ENCODE measurements at places on chromosomes 13 and 19.

GRCh38 chr13:41032691-41033376, 13.7 kb upstream of the ELF1 start:
- DNase-seq = no peak

GRCh38 chr19:38547421-38547820, 70.3 kb downstream of the MAP4K1 start:
- DNase-seq = no peak

- no peak for DNase-seq
These were observed 167.5 kb upstream of the TSHZ3 start for GRCh38 chr19:31516756-31517155.

DNA sequence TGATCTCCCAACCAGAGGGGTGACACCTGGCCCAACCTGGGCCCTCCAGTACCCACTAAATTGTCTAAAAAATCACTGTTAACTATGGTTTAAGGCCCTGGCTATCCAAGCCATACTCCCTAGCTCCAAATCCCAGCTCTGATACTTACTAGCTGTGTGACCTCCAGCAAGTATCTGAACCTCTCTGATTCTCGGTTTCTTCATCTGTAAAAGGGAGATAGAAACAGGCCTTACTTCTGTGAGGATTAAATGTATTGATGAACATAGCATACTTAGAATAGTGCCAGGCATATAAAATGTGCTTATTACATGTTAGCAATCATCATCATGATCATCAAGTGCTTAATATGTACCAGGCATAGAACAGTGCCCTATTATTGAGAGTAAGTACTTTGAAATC, 4.7 kb downstream of the LRFN1 start:
- no peak for DNase-seq

DNA sequence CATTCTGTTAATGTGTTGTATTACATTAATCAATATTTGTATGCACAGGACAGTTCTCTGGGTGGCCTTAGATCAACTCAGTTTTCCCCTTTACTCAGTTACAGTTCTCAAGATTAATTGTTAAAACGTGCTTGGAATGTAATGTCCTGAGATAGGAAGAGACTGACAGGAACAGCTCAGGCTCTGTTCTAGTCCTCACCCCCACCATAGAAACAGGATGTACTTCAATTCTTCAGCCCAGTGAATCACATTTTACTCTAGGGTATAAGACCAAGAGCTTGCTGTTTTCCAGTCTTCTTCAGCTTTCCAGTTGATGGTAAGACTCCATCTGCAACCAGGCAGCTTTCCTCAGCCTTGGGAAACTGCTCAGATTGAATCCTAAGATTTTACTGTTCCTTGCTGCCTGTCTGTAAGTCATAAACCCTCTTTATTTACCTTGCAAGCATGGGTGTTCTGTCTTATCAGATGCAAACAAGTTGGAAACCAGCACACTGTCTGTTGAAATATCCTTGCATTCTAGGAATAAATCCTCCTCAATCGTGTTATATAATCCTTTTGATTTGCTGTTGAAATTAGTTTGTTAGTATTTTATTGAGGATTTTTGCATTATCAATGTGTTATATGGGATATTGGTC, 836.9 kb upstream of the PCDH9 start:
- no peak for DNase-seq

DNA sequence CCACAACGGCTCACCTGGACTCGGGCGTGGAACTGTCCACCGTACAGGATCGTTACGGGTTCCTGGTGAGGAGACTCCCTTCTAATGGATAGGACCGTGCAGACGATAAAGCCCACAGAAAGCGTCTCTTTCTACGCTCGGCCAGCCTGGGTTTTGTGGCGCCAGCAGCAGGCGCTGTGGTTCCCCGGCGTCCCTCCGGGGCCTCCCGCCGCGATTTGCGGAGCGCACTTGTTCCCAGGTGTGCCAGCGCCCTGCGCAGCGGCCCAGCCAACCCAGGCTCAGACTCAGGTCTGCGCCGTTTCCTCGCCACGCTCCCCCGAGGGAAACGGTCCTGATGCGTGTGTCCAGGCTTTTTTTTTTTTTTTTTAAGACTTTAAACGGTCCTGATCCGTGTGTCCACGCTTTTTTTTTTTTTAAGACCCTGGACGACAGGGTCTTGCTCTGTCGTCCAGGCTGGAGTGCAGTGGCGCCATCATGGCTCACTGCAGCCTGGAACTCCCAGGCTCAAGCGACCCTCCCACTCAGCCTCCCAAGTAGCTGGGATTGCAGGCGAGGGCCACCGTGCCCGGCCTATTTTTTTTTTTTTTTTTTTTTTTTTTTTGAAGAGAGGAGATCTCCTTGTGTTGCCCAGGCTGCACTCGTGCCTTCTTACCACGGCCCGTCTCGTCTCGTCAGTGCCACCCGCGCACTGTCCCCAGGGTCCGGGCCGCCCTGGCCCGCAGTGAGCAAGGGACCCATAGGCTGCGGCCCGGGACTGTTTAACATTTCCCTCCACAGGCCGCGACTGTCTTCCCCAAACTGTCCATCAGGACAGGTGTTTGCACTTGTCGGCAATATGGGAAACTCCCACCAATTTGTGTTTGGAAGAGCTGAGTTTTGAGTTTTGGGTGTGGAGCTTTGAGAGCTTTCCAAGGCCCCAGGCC, 23.8 kb downstream of the GJA3 start:
- DNase-seq = peak; percentile 72
